ENCODE measurements at places on chromosomes 5 and 9.

GRCh38 chr9:99867968-99868367, 38.5 kb upstream of the STX17 start:
- DNase-seq = no peak

DNA sequence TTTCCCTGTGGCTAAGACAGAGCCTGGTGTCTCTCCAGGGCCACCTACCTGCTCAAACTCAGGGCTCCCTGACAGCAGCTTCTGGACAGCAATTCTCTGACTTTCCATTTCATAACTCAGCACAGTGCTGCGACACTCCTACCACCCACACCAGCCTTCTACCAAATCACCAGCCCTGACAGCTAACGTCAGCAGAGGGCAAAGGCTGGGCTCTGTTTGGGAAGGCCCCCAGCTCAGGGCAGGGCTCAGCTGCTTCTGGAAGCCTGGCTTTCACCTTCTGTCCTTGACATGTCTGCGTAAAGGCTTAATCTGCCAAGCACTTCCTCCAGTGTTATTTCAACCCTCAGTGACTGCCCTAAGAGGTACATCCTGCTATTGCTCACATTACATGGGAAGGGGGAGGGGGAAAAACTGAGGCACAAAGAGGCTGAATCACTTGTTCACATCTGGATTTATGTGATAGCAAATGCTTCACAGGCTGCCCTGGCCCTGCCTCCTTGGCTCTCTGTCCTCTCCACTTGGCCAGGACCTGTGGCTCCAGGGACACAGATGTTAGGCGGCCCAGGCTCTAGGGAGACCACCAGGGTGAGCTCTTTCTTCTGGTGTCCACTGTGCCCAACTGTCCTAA, 102.5 kb upstream of the PANK3 start:
- no peak for DNase-seq

GRCh38 chr5:142925795-142926194, 155.6 kb downstream of the ARHGAP26 start:
- no peak for DNase-seq

DNA sequence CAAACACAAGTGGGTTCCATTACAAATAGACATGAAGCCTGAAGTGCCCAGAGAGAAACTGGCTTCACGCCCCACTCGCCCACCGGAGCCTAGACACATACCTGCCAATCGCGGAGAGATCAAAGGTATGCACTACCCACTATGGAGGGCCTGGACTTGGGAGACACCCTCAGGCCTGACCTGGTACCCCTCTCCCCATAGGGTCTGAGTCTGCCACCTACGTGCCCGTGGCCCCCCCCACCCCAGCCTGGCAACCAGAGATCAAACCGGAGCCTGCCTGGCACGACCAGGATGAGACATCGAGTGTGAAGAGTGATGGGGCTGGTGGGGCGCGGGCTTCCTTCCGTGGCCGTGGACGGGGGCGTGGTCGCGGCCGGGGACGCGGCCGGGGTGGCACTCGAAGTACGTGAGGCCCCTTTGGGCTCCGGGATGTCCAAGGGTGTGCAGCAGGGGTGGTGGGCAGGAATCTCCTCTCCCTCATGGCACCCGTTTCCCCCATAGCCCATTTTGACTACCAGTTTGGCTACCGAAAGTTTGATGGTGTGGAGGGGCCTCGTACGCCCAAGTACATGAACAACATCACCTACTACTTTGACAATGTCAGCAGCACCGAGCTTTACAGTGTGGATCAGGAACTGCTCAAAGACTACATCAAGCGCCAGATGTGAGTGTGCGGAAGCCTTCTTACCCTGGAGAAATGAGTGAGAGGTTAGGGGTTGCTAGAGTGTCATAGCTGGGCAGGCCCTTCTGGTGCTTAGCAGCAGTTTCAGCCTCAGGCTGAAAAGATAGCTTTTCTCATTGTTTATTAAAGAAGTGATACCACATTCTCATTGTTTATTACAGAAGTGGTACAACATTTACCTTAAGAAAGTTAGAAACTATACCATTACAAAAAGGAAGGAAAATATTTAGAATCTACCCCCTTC, 38.7 kb downstream of the LARP1 start:
- DNase-seq = no peak

- DNase-seq = no peak
Observed at GRCh38 chr9:69877852-69878514, 57.4 kb downstream of the CFAP95 start.

GRCh38 chr5:170633235-170634081, 129.6 kb downstream of the KCNIP1 start:
- DNase-seq = no peak

DNA sequence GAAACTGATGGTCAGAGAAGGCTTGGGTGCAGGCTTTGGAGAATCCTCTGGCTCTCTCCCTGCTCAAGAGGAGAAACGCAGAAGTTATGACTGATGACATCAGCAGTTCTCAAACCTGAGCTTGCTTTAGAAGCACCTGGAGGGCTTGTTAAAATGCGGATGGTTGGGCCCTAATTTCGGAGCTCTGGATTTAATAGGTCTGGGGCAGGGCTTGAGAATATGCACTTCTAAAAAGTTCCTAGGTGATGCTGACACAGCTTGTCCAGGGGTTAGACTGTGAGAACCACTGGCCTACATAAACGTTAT, 26.4 kb downstream of the TBC1D2 start:
- DNase-seq = no peak

- DNase-seq = no peak
Observed at GRCh38 chr5:91434348-91434747, 51.2 kb upstream of the ARRDC3 start.

DNA sequence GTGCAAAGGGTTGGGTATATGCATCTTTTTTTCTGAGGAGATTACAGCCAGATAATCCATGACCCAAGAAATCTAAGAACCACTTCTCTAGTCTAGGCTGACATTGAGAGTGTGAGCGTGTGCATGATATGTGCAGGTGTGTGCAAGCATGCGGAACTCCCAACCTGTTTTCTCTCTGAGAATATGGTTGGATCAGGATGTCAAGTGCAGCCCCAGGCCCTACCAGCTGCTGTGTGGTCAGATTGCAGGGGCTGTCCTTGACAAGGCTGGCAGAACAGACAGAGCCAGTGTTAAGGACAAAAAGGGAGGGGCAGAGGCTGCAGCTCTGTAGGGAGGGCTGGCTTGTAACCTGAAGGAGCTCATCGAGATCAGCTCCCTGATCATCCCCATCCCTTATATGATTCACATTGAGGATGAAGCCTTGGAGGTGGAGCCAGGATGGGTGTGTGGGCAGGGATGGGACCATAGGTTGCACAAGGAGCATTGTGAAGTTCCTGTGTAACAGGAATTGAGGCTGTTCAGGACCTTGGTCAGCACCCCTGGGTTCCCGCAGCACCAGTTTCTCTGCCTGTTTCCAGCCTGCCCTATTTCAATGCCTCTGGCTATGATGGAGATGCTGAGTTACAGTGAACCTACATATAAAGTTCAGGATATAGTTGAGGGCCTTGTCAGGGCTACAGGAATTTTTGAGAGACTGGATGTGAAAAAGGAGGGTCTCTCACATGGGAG, 52.6 kb upstream of the ARAP3 start:
- no peak for DNase-seq

Data from stimulated activated CD8-positive, alpha-beta memory T cell treated with anti-CD3 and anti-CD28 coated beads, Interleukin-2, amount 100 ng/mL, for 48 hours (primary cell).